ENCODE measurements at places on chromosomes 7 and 10. TPM values are rescaled to one million over a fixed set of nuclear protein-coding genes. Genes with fewer than 3 reads are reported as not detected.

SPDYE9 gene
- not detected for total RNA-seq

CACNB2 gene
- not detected for total RNA-seq

NEUROD6 gene
- not detected for total RNA-seq

CLEC2L gene
- total RNA-seq: not detected

GRCh38 chr10:110455446-110455845 lies 42.3 kb upstream of the DUSP5 start:
- peak; percentile 62 for DNase-seq

DNA sequence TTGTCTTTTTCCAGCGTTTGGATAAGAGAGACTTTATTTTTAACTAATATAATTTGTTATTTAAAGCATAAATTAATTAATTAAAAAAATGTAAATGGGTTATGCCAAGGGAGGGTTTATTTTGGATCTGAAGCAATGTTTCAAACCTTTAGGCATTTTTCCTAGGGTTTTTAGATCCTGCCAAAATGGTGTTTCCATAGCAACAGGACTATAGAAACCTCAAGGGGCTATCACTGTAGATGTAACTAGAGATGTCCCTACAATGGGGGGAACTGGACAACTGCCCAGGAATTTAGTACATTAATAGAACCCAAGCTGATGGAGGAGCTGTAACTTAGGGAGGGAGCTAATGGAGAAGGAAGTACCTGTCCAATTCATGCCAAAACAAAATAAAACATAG lies 57.3 kb downstream of the SLC39A12 start:
- no peak for DNase-seq

DNA sequence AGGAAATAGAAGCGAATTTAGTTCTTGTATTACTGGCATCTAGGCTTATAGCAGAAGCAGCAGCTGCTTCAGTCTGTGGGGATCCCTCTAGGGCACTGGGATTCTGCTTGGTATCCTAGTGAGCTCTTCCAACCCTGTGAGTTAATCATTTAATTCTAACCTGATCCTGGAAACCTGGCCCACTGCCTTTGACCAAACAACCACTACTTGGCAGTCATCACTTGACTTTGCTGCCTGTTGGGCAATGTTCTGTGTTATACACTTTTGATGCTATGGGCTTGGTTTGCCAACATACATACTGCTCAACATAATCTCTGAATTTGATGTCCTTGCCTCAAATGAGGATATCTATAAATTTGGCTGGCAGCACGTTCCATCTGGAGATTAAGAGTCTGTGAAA lies 813.4 kb downstream of the ANKRD7 start:
- DNase-seq: no peak

DNA sequence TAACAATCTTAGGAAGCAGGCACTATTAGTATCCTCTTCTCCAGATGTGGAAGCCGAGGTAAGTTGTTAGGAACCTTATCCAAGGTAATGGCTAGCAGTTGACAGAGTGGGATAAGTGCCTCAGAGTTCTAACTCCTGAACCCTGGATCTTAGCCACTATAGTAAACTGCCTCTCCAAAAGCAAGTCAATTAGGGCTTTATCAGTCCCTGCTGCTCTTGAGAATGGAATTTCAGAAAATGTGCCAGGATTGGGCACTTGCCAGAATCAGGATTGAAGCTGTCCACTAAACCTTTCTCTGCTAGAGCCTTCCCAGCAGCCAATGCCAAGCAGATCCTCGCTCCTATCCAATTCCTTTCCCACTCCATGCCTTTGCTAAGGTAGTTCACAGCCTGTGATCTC lies 777.5 kb upstream of the POM121L12 start:
- no peak for DNase-seq

- DNase-seq: no peak
Observed at GRCh38 chr10:27819781-27820531, 74.3 kb upstream of the MKX start.
